Cardiac fibroblast (primary cell): ENCODE measurements at places on chromosomes 6 and 20.
A peak's percentile ranks its signal among the peaks of the same experiment; 100 is the strongest.

DNA sequence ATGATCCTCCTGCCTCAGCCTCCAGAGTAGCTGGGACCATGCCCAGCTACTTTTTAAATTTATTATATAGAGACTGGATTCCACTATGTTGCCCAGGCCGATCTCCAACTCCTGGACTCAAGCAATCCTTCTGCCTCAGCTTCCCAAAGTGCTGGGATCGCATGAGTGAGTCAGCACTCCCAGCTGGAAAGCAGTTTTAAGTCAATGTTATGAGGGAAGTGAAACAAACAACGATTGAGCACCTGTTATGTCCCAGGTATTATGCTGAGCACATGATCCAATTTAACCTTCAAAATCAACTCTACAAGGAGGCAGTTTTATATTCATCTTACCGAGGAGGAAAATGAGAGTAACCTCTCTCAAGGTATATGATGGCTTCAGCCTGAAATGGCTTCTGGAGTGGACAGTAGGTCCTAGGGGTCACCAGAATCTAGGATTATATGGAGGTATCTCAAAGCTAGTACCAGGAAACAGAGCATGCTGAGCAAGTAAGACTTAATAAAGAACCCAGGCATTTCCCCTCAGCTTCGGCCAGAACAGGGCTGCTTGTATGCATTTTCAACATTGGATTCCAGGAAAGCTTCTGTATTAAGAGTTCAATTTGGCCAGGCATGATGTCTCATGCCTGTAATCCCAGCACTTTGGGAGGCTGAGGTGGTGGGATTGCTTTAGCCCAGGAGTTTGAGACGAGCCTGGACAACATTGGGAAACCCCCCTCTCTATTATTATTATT lies 55.0 kb downstream of the EDN1 start:
- no peak for DNase-seq

DNA sequence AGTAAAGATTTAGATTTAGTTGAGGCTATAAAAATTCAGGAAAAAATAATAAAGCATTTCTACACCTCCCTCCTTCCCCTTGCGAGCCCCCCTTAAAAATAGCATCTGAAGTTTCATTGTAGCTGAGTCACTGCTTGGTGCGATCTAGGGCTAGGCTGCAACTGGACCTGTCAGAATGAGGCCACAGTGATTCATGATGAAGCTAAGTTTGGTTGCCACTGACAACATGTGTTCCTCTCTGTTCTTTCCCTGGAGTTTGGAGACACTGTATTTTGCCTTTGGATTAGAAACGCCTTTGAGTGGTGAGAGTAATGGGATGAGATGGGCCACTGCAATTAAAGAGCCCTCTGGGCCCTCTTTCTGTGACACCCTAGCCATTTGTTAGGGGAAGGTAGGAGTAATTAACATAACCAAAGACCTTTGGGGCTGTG lies 334.1 kb downstream of the NRN1 start:
- peak; percentile 91 for DNase-seq

- no peak for DNase-seq
Measured at GRCh38 chr20:54205450-54205849, 2.4 kb upstream of the PFDN4 start.

GRCh38 chr6:81561731-81562130 lies 190.8 kb downstream of the TENT5A start:
- DNase-seq = no peak

DNA sequence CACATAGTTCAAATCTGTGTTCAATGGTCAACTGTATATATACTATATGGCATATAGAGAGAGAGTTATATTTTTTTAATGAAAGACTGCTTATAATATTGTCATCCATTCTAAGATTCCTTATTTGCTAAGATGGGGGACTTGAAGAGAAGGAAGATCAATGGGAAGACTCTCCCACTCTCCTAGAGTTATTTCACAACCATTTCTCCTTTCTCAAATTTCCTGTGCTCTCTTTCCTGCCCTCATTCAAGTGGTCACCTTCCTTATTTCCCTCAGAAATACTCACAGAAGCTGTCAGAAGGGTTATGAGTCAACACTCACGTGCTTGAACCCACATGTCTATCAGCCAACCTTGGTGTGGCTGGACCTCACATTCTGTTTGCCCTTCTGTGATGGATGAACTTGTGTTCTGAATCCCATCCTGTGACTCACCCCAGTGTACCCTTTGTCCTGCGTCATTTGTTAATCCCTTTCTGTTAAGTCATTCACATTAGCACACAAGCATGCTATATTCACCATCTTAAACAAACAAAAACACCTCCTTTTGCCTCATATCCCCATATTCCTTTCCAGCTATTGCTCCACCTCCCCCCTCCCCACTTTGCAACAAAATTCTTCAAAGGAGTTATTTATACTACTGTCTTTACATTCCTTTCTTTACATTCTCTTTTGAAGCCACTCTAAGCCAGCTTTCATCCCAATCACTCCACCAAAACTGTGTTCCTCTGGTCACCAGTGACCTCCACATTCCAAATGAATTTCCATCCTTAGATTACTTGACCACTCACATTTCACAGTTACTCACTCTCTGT lies 279.3 kb upstream of the TCF21 start:
- peak; percentile 98 for DNase-seq

- no peak for DNase-seq
Measured at GRCh38 chr6:126173265-126173664, 166.7 kb upstream of the CENPW start.

GRCh38 chr20:48052475-48052835 lies 267.2 kb upstream of the SULF2 start:
- DNase-seq = peak; percentile 65

DNA sequence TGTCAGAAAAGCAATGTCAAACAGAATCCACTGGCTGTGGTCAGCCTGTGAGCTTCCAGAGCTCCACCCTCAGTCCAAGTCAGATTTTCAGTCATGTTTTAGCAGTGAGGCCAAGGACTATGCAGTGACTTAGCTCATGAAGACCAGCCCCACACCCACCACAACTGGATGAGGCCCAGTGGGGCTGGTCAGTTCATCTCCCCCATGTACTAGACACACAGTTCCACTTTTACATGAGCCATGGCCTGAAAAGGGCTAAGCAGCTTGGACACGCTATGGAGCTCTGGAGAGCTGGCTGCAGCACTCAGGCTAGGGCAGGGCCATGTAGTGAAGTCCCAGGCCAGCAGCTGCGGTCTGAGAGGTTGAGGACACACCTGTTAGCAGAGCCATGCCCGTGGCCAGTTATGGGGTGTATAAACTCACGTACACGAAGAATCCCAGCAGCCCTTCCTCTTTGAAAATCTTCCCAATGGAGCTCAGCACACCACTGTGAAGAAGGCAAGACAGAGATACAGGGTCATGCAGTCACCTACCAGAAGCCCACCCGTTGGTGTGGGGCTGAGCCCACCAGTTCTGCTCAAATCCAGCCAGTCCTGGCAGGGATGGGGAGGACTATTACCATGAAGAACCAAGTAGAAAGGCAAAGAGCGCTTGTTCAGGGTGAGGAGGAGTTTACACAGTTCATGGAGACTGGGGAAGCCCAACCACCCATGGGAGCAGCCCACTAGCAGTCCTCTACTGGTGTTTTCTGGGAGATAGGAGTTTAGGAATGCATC lies 10.6 kb downstream of the MTCH1 start:
- DNase-seq = no peak

DNA sequence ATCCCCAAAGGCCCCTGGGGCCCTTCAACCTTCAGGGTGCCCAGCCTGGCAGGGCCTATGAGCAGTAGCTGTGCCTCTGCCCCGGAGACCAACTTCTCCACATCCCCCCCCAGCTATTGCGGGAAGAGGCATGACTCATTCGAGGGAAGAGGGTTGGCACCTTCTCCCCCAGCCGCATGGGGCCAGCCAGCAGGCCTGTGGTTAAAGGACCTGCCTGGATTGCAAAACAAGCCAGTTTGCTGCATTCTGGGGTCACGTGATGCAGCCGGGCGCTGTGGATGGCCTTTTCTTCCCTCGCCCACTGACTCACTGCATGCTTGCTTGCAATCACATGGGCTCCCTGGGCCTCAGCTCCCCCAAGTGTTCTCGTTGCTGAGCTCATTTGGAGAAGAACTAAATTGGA lies 182.5 kb downstream of the MAFB start:
- DNase-seq = peak; percentile 95

DNA sequence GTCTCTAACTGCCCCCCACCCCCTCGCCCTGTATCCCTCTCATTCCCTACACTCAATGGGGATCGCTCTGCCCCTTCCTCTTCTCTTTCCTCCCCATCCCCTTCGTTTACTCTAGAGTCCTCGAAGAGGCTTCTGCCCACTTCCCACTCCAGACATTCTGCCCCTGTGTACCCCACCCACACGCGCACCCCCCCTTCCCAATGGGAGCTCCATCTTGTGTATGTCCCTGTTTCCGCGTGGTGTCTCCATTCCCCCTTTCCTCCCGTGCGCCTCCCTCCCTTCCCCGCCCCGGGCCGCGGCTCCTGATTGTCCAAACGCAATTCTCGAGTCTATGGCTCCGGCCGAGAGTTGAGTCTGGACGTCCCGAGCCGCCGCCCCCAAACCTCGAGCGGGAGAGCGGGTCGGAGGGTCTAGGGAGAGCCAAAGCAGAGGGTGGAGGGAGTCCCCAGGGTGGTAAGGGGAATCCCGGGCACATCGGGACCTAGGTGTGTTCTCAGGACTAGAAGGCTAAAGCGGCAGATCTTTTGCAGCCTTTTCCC lies 679 bp upstream of the RING1 start:
- DNase-seq = peak; percentile 46
